ENCODE measurements at places on chromosomes 2 and 18. TPM values are rescaled to one million over a fixed set of nuclear protein-coding genes. Genes with fewer than 3 reads are reported as not detected.
A peak's percentile ranks its signal among the peaks of the same experiment; 100 is the strongest.

The COBLL1 gene
- total RNA-seq: 5.1 TPM

GRCh38 chr2:188966079-188966571 is 8.0 kb upstream of the COL3A1 start:
- no peak for DNase-seq

- DNase-seq: peak; percentile 70
Measured at GRCh38 chr2:109510136-109511028, 103.4 kb downstream of the SEPTIN10 start.

- DNase-seq: no peak
Measured at GRCh38 chr2:165239230-165239629, at the start of gene SCN2A. Gene SCN2A (plus strand): TSS chr2:165239414. CDS start chr2:165295824, 56,410 bp downstream.

DNA sequence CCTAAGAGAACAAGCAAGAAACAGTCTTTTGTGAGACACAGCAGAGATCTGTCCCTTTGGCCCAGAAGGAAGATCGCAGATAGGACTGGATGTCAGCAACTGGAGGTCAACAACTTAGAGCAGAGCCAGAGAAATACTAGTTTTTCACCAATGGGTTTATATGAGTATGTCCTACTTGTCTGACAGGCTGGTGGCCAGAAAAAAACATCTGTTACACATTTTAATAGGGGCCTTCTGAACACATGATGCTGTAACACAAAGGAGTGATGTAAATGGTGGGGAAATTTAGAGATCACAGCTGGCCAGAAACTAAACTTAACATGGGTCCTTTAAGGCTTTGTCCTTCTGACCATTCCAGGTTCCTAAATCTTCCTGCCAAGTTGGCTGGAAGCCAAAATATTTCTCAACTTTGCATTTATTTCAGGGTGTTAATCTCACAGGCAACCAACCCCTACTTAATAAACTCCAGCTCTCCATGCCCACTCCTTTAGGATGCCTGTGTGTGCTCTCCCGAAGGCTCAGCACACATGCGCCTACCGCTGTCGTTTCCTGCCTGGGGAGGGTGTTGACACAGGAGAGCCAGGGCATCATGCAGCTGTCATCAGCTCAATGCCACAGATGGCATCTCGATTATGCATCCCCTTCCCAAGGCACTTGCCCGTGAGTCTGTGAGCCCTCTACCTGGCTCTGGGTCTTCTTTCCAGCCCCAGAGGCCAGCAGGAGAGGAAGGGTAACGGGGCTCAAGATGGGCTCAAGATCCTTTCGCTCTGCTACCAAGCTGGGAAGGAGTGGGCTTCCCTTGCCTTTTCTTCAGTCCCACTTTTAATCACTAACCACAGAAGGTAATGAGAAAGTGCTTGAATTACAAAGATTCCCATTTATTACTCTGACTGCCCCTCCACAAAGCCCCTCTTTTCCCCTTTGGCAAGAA is 252.5 kb downstream of the ETAA1 start:
- DNase-seq: no peak

DNA sequence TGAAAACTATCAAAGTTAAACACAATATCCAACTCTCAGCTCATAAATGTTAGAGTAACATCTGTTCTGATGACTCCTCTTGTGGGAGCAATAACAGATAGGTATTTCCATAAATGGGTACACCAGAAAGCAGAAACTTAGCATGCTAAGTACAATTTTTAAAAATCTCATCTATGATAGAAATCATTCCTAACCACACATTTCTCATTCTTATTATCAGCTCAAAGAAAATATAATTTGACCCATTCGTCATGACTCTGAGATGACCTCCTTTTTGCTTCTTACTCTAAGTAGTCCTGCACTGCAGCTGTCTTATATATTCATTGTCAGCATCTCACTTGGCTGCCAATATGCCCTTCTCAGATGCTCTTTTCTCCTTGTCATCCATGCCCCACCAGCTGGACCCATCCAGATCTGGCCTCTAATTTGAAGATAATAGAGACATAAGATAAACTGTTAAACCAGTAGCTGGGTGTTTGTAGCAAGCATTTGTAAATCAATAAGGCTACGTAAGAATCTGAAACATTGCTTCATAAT is 298.3 kb downstream of the KCNS3 start:
- no peak for DNase-seq

GRCh38 chr2:98898423-98898841 is 37.6 kb downstream of the CRACDL start:
- no peak for DNase-seq

- DNase-seq: no peak
Measured at GRCh38 chr2:181812106-181812743, 79.3 kb upstream of the ITPRID2 start.
